Fibroblast of upper back skin (primary cell): ENCODE measurements at places on chromosomes 13 and 19.

DNA sequence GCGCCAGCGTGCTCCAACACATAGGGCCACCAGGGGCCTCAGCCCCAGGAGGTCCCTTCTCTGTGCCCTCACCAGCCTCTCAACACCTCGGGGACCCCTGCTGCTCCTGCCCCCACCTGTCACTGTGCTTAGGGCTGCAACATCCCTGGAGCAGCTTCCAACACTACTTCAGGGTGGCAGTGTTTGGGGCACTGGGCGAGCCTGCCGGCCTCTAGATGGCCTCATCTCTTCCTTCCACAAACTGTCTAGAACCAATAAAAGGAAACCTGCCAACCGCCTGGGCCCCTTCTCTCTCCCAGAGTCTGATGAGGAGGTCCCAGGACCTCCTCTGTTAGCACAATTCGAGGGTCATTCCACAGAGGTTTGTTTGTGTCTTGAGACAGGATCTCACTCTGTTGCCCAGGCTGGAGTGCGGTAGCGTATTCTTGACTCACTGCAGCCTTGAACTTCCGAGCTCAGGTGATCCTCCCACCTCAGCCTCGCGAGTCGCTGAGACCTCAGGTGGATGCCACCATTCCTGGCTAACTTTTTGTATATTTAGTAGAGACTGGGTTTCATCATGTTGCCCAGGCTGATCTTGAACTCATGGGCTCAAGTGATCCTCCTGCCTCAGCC is 10.1 kb upstream of the SHD start:
- DNase-seq = no peak

GRCh38 chr19:51372649-51373504 is at the start of gene NKG7:
Gene NKG7 (minus strand): TSS chr19:51372654. CDS start chr19:51372535, 119 bp downstream.
- no peak for DNase-seq

DNA sequence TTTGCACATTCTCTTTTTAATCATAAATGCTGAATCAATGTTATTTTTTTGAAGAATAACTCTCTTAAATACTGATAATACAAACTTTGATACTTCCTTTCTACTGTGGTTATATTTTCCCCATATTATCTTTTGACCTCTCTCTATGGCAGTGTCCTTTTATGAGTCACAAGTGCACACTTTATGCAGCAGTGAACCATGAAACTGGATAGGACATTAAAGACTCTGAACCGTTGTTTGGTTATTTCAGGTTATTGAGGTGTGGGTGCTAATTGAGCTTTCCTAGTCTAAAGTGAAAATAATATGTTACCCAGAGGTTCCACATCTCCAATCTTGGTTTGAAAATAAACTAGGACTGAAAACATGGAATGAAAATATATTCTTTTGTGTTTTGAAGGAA is 71.4 kb downstream of the DGKH start:
- no peak for DNase-seq

DNA sequence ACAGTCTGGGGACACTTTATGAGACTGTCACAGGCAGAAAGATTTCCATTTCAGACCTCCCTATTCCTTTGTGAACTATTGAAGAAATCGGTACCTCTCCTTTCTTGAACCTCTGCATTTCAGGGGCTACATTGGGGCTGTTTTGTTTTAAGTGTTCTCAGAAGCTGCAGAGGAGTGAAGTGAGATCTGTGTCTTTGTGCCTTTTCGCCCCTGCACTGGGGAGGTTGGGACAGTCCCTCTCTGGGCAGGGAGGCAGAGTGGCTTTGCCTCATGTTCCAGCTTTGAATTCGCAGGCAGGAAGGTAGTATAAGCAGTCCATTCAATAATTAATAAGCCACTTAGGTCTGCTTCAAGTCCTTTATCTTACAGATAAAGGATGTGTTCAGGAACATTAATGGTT is 9.5 kb upstream of the AMER2 start:
- DNase-seq = no peak

DNA sequence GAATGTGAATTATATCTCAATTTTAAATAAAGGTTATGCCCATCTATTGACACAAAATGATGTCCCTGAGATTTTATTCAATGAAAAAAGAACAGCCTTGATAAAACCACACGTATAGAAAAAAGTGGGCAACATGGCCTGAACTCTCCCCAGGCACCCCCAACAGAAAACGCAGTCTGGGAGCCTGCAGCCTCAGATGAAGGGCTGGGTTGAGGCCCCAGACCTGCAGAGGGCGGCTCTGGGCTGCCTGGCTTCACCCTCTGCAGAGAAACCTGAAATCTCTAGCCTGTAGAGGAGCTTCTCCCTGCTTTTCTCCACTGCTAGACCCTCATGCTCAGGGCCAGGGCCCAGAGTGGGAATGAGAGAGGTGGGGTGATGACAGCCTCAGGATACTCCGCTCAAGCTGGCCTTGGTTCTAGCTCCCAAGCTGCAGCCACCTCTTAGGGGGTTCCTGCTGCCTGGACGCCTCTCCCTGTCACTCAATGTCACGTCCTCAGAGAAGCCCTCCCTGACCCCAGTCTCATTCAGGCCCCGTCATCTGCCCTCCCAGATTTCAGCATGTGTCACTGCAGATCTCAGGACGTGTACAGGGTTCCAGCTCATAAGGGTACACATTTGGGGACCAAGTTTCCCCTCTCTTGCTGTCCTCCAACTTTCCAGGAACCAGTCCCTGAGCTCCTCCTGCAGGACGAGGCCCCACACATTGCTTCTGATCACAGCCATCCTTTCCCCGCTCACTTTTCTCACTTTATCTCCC is 1.8 kb downstream of the MBD3 start:
- DNase-seq = peak; percentile 26

DNA sequence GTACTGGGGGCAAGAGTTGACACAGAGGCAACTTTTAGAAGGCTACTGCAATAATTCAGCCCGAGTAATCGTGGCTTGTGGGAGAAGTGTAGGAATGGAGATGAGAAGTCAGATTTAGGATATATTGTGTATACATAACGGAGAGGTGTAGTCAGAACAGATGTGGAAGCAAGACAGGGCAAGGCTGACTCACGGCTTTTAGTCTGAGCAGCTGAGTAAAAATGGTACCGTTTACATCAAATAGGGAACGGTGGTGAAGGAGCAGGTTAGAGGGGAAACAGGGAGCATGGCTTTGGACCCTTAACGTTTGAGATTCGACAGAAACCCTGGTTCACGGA is 796 bp upstream of the LSM14A start:
- peak; percentile 86 for DNase-seq

- DNase-seq = peak; percentile 82
These were observed 197.1 kb downstream of the ITGBL1 start for GRCh38 chr13:101649488-101650126.

GRCh38 chr13:44867825-44868224 is 121.4 kb downstream of the NUFIP1 start:
- no peak for DNase-seq

- DNase-seq = no peak
These were observed 157.9 kb upstream of the FREM2 start for GRCh38 chr13:38528986-38529385.

DNA sequence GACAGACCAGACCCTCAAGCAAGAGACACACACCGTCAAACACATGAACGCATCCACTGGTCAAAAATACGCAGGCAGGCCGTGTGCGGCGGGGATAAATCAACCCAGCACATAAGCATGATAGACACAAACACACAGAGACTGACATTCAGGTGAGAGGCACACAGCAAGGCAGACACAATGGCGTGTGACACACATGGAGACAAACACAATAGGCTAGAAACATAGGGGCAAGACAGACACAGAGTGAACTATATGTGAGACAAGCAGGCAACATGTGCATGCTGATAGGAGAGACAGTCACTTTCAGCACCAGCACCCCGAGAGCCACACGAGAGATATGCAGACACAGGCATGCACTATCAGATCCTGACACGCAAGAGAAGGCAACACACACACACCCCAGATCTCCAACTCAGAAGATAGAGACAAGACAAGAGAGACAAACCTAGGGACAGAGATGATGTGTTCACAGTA is 6.9 kb upstream of the JUNB start:
- DNase-seq = no peak

GRCh38 chr13:36028359-36029025 is 102.7 kb downstream of the DCLK1 start:
- no peak for DNase-seq

DNA sequence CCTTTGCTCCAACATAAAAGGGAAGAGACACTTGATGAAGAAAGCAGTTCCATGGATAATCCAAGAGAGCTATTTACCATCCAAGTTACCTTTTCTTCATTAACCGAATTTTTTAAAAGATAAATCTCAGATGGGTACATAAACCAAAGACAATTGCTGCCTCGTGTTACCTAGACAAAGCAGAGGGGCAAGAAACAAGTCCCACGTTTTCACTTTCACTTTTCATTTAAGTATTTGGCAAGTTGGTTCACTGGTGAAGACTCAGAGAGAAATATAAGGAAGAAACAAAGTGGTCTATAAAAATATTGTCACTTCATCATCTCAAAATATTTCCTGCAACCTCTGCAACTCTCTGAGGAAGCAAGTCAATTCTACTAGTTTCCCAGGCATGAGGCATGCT is 446.1 kb downstream of the FGF14 start:
- no peak for DNase-seq

DNA sequence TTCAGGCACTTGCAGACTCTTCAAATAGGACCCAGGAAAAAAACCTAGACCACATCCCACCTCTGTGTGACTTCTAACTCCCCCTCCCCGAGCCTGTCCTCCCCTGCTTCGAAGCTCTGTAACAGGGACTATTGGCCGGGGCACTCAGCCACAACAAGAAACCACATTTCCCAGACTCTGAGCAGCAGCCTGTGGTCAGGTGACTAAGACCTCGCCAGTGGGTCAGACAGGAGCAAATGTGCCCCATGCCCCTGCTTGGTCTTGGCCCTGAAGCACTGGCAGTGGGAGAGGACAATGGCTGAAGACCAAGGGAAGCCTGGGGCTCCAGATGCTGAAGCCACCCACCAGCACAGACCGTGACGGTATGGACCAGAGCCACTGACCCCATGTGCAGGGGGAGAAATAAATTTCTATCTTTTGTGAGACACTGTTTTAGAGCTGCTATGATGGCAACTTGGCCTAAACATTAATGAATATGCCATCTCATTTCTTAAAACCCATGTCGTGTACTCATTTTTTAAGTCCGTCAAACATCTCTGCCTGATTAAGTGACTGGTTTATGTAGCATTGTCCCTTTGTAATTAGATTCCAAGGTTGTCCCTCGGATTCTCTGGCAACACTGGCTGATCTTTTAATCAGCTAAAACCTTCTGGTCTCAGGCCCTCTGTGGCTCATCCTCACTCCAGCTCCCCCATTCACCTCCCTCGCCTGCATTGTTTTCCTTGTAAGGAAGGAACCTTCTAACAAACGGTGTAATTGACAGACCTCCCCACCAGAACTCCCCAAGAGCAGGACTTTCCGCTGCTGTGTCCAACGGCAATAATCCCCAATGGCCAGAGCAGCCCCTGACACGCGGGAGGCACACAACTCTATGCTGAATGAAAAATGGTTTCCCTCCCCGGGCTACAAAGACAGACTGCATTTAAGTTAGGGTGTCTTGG is 98.4 kb downstream of the STK24 start:
- DNase-seq = peak; percentile 35
